ENCODE measurements at places on chromosomes 11 and 22.

DNA sequence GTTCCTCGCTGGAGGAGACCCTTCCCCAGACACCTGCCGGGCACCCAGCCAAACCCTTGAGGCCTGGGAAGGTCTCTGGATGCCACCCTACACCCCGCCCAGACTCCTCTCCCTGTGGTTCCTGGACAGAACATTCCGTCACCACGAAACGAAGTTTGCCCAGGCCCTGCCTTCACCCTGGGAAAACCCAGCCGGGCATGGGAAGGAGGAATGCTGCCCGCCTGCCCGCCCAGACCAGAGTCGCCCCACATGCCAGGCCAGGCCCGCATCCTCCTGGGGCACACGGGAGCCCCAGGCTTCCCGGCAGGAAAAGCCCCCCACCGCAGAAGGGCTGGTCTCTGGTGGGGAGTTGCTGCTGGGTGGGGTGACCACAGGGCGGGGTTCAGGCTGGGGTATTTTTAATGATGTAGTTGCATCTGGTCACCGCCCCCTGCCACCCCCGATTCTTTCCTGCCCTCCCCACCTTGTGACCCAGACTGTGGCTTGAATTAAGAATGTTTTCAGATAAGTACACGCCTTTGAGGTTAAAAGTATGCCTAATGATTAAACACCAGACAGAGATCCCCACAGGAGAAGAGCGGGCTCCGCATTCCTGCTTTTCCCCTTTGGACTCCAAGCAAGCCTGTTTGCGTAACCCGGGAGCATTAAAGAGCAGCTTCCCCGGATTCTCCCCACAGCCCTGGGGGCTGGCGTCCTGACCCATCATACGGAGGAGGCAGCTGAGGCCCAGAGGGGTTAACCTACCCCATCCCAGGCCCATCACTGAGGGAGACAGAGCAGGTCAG is 44.6 kb upstream of the PPARA start:
- no peak for DNase-seq

DNA sequence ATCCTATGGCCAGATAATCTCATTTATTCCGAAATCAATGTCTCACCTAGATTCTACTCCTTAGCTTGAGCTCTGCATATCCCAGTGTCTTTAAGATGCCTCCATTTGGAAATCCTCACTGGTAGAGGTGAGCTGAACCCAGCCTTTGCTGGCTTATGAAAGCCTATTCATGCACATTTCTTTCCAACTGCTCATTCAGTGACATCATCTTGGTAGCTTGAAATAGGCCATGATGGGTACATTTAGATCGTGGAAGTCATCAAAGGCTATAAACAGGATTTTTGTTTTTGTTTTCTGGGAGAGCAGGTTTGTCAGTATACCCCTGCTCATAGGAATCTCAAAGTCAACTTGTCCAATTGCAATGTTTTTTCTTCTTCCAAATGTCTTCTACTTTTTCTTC is 6.0 kb downstream of the NXPE1 start:
- no peak for DNase-seq

DNA sequence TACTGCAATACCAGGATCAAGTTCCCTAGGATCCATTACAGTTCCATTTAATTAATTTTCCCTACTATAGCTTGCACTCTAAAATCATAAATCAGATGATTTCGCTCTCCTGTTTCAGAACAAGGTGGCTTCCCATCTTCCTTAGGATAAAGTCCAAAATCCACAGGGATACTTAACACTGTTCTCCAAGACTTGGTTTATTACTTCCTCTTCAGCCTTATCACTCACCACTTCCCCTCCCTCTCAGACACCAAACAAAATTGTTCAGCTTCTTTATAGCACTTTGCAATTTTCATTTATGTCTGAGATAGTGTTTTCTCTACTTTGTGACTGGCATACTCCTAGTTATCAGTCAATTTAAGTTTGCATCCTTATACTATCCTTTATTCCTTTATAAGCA is 124.6 kb downstream of the GRIA4 start:
- no peak for DNase-seq

DNA sequence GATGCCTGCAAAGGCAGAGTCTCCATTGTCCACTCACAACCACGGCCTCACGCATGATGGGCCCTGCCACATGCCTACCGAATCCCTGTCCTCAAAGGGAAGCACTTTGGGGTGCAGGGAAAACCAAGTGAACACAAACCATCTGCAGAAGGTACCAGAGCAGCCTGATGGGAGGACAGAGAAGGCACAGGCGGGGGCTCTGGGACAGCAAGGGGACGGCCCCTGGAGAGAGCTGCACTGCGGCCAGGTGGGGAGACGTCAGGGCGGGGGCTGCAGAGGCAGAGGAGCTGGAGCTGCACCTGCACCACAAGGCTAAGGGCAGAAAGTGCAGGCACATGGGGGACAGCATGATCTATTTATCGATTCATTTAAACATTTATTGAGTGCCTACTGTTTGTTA is 1056.0 kb downstream of the TBC1D22A start:
- no peak for DNase-seq

DNA sequence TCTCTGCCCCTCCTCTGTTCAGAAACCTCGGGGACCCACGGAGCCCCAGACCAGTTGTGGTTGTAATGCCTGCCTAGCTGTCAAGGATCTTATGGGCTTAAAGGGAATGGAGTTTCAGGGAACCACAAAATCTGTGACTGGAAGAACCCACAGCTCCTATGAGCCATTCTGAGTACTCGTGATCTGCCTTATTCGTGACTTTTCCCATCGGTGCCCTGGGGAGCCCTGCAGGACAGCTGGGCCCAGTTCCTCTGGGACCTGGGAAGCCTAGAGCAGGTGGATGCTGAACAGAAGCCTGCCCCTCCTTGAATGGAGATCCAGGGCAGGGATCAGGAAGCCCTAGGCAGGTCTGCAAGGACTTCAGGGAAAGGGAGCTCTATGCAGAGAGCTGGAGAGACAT is 42.1 kb upstream of the TTC12 start:
- DNase-seq, result no peak

DNA sequence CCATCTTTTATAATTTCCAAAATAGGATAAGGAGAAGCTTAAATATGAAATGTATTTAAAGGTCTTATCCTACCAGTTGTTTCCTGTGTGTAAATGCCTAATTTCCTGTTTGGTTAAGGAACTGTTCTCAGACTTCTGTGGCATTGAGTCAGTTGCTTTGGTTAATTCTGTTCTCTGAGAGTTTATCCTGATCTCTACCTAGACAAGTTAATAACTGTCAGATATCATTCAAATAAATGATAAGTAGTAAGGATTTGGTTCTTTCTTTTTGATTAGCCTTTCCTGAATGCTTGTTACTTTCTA is 39.5 kb downstream of the CTNND1 start:
- DNase-seq, result no peak

DNA sequence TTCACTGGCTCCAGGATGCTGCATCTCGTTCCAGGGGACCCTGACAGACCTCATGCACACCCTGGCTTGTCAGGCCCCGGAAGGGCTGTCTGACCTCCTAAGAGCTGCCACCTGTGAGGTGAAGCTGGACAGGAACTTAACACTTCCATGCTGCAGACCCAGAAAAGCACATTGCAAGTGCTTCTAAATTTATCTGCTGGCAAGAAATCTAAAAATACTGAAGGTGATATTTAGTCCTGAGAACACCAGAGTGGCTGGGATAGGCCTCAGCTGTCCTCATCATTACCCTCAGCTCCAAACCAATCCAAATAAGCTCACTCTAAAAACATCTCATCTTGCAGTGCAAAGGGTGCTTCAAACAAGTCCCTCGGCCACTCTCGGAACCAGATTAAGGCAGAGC is 46.7 kb downstream of the ABTB2 start:
- DNase-seq, result no peak

GRCh38 chr11:77053217-77054015 is 13.4 kb upstream of the CAPN5 start:
- no peak for DNase-seq

DNA sequence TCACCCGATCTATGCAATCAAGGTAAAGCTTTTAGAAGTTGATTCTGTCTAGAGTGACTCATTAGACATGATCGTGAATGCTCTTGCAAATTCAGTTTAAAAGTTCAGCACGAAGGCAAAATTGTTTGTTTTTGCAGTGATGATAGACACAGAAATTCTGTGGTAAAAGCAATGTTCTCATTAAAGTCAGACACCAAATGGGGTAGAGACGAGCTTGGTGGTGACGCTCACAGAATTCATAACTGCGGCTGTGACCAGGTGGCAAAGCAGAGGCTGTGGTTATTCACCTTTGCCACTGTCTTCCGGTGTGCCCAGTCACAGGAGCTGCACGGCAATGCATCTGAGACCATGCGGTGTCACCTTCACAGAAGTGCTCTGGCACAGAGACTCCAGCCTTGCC is 83.4 kb downstream of the WNT7B start:
- no peak for DNase-seq

GRCh38 chr11:120203626-120204025 is 7.2 kb upstream of the OAF start:
- DNase-seq, result no peak

GRCh38 chr22:45208993-45209838 is 31.5 kb downstream of the KIAA0930 start:
- peak; percentile 38 for DNase-seq

DNA sequence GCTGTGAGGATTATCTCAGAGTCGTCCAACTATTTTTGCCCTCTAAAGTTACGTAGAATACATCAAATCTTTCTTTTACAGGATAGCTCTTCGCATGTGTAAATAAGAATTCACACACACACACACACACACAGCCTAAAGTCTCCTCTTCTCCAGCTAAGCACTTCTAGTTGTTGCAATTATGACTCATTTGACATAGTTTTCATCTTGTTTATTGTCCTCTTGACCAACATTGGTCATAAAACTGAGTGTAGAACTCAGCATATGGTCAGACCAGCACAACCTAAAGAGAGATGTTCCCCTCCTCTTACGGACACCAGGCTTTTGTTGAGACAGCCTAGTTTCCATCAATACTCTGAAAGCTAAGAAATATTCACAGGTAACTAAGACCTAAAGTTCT is 234.2 kb downstream of the BLID start:
- DNase-seq, result no peak

- DNase-seq, result no peak
Observed at GRCh38 chr11:12556788-12557384, 117.3 kb upstream of the TEAD1 start.

DNA sequence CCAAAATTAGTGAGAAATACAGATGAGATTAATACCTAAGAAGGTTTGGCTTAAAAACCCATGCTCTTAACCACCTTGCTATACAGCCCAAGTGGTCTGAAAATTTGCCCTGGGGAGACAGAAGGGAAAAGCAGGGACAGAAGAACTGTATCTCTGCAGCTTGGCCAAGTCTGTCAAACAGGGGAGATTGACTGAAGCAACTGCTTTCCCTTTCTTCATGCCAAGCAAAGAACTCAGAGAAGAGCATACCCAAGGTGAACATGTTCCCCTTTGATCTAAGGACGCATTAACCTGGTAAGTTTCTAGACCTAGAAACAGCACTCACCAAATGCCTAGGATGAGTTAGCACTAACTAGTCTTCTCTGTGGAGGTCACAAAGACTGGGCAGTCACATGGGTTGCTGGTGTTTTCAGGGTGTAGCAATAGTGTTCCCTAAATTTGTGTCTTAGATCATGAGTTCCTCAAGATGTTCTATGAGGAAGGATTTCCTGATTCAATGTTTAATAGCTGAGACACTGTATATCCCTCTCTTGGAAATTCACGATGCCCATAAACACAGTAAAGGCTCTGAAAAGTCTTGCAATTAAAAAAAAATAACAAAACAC is 75.6 kb upstream of the GRAMD1B start:
- no peak for DNase-seq

DNA sequence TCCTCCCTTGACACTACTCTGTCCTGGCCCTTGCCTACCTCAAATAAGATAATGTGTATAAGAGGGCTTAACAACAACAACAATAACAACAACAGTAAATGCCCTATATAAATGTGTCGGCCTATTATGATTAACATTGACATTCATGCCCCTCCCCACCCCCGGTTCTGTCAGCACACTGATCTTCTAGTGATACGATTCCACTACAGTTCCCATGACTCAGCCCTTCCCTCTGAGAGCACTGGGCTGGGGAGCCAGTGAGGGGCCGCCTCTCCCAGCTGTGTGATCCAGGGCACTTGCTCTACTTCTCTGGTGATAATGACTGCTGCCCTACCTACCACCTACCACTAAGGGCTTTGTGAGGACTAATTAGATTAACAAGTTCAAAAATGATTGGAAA is 92.2 kb upstream of the PHOX2A start:
- no peak for DNase-seq

DNA sequence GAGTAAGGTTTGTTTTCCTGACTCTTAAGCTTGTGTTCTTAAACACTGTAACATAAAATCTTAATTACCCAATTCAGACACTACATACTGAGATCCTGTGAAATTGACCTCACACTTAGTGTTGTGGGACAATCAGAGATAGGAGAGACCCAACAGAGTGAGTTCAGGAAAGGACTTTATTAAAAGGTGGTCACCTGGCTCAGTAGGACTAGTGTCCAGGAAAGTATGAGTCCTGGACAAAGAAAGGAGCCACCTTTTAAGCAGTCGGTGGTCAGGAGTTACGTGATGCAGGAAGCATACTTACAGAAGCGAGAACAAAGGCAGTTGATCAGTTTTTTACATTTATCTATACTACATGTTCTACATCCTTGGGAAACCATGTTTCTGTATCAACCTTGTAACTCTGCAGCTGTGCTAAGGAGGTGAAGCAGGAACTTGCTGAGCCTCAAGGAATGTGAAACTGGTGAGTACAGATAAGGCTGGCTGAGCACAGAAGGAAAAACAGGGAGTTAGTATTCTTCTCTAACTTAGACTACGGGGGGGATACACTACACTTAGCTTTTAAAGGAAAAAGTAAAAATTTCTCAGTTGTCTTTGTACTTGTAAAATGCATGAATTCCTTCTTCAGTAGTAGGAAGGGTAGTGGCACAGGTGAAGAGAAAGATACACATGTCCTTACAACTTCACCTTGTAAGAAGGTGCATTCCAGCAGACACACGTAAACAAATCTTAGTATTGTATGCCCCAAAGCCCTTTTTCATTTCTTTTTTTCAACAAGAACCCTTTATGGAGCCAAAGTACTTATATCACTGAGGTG is 15.1 kb downstream of the OR51E1 start:
- no peak for DNase-seq

GRCh38 chr11:74226907-74227306 is 55.8 kb downstream of the PPME1 start:
- DNase-seq, result no peak

- DNase-seq, result no peak
Observed at GRCh38 chr22:38777087-38777671, 16.8 kb downstream of the DNAL4 start.

DNA sequence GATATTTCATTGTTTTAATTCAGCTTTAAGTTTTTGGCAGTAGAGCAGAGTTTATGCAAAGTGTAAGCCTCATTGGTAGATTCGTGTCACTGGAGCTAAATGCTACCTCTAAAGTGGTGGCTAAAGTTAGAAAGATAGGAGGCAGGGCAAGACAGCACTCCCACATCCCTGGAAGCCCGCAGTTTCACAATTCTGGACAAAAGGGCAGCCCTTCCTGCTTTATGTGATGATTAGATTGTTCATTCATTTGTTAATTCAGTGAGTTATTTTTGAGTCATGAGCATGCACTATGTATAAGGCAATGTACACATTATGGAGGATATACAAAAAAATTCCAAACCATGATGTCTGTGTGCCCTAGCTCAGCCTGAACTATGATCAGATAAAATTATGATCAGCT is 52.1 kb upstream of the EIF3M start:
- no peak for DNase-seq

- DNase-seq, result peak; percentile 10
Observed at GRCh38 chr22:50532824-50533796, 3.3 kb upstream of the TYMP start.

- DNase-seq, result no peak
Observed at GRCh38 chr22:30943368-30943767, 25.2 kb downstream of the MORC2 start.

Data from B cell (primary cell).